ENCODE measurements at places on chromosomes 6 and 20.

- DNase-seq = no peak
These were observed 62.2 kb upstream of the CLDN20 start for GRCh38 chr6:155201461-155202226.

DNA sequence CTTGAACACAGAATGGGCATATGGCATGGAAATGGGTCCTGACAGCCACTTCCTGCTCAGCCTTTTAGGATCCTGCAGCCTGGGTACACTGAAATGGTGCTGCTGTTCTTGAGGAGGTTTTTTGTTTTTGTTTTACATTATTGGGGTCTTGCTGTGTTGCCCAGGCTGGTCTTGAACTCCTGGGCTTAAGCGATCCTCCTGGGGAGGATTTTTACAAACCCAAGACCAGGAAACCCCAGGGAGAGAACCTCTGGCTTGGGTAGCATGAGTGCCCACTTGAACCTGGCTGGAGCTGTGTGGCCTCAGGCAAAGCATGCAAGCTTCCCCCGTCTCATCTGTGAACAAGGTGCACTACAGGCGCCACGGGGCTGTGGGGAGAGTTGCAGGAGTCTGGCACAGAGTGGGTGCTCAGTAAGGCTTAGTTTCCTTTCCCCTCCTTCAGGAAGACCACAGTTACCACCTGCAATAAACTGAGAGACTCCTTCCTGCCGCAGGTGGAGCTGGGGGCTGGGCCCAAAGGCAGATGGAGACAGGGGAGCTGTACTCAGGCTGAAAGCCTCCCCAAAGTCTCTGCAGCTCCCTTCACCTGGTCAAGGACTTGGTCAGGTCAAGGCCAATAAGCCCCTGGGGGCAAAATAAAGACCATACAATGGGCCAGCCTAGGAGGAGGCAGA is 1.8 kb downstream of the SLA2 start:
- DNase-seq = no peak

GRCh38 chr6:32738126-32738525 is 3.1 kb upstream of the HLA-DQA2 start:
- DNase-seq = no peak

- DNase-seq = peak; percentile 80
These were observed 161.8 kb upstream of the SCGN start for GRCh38 chr6:25490018-25490801.

DNA sequence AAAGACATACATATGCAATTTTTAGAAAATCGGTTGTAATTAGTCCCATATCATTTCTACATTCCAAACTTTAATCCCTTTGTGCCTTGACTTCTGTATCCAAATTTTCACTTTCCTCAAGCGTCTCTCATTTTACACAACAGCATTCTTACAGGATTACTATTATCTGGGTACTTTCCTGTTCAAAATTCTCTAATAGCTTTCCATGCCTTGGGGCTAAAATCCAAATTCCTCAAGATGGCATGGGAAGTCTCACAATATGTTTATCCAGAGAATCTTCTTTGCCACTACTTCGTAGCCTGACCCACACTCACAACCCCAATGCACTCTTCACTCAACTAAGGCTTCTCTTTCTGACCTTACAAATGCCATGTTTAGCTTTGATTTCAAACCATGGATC is 125.0 kb downstream of the TBX18 start:
- DNase-seq = no peak

DNA sequence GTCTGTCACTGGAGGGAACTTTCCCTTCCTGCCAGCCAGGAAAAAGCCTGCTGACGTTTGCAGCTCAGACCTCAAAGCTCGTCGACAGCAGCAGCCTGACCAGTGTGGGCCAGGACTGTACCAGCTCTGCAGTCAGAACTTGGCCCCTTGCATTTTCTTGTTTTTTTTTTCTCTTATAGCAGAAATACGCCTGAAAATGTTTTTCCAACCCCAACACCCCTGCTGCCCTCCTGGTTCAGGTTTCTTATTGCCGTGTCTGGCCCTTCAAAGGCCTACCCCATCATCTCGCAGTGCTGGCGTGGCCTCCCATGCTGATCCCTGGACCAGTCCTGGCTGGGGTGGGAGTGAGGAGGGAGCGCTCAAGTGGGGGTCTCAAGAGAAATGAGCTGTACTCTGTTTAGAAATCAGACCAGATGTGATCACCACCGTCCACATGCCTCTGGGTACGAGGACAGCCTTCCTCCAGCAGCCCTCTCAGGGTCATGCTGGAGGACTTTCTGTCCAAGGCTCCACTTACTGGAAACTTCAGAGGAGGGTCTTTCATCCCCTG is 169.0 kb downstream of the FOXC1 start:
- no peak for DNase-seq

DNA sequence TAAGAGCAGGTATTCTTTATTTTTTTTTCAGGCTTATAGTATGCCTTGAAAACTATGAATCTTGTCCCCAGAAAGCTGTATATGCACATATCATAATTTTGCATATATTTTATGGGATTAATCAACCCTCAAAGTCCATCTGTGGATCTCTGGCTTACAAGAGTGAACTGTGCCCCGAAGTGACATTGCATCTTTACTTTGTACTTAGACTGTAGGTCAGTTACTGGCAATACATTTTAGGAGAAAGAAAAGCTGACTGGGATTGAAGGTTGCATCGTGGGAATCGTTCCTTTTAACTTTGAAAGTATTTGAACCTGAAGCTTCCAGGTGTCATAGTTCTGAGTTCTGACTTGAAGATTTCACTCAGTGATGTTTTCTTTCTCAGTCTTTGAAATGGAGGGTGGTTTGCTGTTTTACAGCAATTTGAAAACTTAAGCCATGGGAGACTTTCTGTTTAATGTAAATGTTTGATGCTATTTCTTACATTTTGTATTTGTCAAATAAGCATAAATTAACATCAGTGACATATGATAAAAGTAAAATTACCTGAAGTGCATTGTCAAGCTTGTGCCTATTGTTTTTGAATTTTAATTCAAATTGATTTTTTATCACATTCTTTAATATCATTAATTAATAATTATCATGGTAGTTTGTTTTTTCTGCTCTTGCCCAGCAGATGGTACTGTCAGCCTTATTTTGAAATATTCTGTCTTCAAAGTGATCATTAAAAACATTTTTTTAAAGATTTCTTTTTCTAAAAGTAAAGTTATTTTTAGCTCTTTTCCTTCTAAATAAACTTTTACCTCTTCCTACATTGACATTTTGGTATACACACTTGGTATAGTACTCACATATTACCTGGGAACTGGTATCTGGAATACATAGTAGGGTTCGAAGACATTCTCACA is 29.0 kb downstream of the L3MBTL3 start:
- DNase-seq = no peak

- no peak for DNase-seq
These were observed 186.8 kb downstream of the ARID1B start for GRCh38 chr6:156963712-156964700.

GRCh38 chr6:52041134-52041533 is 46.3 kb downstream of the PKHD1 start:
- DNase-seq = no peak

DNA sequence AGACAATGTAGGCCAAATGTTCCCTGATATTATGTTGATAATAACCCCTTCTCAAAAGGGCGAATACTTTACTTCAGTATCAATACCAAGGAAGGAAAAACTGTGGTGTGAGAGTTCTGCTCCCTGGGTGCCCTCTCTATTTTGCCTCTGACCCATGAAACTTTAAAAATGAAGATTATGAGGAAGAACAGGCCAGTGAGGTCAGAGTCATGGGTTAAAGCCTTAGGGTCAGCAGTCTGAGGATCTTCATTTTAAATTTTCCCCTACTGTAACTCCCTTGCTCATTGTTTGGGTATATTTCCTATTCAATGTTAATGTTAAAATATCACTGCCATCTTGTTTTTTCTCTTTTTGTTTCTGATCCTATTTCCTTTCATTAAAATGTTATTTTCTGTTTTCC is 47.9 kb downstream of the PRKN start:
- DNase-seq = no peak

GRCh38 chr6:131844243-131844841 is 36.5 kb downstream of the ENPP1 start:
- no peak for DNase-seq

DNA sequence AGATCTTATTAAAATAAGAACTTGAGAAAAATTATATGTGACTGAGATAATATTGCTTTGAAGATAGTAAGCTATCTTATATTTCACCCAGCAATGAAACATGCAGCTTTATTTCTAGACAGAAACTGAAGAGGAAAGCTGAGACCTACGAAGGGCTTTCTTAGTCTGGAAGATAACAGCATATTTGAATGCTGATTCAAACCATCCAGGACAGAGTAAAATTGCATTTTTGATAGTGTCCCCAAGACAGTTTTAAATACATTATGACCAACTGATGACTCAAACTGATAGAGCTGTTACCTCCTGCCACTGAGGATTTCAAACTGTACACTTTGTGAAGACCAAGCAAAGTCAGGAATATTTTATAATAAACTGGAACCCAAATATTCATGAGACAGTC is 409.6 kb downstream of the GRIK2 start:
- DNase-seq = no peak

DNA sequence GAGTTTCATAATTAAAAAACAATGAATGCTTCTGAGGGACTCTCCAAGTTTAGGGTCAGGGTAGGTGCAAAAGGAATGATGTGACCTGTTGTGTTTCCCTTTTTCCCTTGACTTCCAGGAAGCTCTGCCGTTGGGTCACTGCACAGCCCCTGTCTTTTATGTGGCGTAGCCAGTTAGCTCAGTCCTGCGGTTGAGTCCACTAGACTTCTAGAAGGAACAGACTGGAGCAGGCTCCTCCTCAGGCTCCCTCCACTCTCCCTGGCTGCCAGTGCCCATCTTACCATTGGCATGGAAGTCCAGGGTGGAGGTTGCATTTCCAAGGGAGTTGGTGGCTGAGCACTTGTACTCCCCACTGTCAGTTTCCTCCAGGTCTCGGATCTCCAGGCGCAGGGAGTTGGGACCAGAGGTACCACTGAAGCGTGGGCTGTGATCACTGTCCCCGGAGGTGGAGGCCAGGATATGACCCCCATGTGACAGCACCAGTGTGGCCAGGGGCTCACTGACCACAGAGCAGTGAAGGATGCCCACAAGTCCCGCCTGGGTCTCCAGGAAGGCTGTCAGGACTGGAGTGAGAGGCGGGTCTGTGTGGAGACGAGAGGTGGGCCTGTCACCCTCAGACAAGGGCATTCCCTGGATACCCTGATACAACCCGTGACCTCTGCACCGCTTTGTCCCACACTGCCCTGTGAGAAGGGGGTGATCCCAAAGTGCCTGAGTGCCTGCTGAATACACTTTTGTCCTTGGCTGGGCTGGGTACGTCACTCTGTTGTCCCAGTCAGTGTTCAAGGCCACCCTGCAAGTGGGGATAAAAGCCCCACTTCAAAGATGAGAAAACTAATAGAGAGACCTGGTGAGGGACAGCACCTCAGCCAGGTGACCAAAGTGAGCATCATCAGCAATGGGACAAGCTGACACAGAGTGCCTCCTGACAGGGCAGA is 11.1 kb downstream of the SIGLEC1 start:
- no peak for DNase-seq

DNA sequence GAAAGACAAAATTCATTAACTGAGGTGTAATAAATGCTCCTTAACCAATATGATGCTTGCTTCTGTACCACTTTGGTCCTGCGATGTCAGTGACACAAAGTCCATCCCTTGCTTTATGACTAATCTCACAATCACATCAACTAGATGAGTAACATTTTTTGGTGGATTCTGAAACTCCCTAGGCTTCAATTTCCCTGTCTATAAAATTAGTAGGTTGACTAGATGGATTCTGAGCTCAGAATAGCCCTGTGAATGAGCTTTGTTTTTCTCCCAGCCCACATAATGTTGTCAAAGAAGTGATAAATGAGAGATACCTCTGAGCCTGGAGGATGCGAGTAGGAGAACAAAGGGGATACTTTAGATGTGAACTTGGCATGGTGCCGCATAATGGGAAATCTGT is 9.1 kb downstream of the TXLNB start:
- DNase-seq = no peak

DNA sequence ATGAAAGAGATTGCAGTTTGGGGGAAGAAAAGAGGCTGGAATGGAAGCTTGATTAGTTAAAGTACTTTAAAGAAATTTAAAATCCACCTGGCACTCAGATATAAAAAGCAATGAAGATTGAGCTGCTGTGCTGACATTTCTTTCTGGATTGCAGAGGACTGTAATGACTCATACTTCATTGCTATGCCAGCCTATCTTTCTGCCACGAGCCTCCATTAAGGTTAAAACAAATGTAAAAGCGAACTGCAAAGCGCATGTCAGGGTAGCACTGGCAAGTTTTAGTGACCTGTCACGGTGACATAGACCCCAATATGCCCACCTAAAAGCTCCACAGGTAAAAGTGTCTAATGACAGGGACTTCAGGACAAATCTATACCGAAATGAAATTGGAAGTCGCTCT is 449.6 kb downstream of the C6orf118 start:
- no peak for DNase-seq

DNA sequence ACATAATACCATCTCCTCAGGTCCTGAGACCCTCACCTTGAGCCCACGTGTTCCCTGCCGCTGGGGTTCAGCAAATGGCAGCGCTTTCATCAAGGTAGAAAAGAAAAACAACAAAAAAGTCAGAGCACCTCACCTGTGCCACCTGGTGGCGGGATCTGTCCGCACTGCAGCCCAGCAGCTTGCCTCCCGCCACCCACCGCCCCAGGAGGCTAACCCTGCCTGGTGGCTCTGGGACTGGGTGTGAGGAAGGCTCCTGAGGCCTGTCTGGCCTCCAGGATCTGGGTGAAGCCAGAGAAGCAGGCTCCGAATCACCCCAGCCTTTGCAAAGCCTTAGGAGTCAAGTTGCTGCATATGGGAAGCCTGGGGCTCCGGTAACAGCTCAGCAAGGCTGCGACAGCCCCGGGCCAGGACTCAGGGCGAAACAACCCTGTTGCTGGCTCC is 270.8 kb downstream of the BMP7 start:
- DNase-seq = no peak

Data from NCI-H1694 (cell line).